ENCODE measurements at places on chromosomes 1 and 21.

- DNase-seq, result no peak
Observed at GRCh38 chr1:248590055-248590454, 7.4 kb downstream of the OR2T10 start.

DNA sequence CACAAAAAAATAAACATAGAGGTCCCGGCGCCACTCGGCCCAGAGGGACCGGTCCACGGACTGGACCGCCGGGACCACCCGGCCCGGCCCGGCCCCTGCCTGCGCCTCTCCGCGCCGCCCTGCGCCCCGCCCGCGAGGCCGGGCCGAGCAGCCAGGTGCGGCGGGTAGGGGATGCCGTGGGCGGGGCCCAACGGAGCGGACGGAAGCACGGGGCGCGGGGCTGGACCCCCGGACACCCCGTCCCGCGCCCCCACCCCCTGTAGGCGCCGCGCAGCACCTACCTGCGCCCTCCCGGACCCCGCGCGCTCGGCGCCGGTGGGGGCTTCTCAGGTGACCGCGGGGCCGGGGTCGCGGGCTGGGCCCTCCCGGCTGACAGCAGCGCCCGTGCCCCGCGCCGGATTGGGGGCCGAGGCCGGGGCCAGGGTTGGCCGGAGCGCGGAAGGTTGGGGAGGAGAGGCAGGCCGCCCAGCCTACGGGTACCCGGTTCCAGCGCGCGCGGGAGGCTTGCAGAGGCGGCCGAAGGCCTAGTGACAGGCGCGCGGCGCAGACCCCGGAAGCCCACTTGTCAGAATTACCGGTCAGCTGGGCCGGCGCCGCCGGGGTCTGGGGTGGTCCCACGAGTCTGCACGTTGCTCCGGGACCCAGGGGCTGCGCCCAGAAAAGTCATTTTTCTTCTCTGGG lies 351.9 kb upstream of the CAMK1G start:
- DNase-seq, result no peak

GRCh38 chr1:44655609-44656008 lies 18.7 kb downstream of the TMEM53 start:
- DNase-seq, result no peak

- no peak for DNase-seq
Observed at GRCh38 chr21:36282568-36283230, 37.3 kb upstream of the MORC3 start.

DNA sequence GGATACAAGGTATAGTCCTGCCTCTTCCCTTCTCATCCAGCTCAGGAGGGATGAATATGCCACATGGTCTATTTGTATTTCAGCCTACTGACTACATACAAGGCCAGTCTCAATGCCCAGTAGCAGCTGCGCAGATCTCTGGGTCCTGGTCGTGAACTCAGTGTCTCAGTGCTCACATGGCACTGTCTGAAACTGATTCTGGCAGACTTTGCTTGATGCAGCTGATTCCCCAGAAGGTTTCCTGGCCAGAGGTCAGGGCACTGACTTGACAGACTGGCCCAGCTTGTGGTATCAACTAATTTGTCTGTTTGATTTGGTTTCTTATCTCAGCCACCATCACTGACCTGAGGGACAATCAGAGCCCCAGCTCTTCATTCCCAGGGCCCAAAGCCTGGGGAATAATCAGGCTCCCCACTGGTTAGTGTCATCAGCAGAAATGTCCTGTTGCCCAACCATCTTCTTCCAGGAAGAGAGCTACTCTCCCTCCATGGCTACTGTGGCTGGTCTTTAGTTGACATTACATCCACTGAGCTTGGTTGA lies 7.5 kb upstream of the SPRR4 start:
- DNase-seq, result no peak

Data from stimulated activated CD4-positive, alpha-beta T cell treated with anti-CD3 and anti-CD28 coated beads, Interleukin-12 subunit alpha, Interleukin-12 subunit beta, amount 100 ng/mL, for 4 hours (primary cell).